NCI-H1092 (cell line): ENCODE measurements at places on chromosomes 2 and 18.

DNA sequence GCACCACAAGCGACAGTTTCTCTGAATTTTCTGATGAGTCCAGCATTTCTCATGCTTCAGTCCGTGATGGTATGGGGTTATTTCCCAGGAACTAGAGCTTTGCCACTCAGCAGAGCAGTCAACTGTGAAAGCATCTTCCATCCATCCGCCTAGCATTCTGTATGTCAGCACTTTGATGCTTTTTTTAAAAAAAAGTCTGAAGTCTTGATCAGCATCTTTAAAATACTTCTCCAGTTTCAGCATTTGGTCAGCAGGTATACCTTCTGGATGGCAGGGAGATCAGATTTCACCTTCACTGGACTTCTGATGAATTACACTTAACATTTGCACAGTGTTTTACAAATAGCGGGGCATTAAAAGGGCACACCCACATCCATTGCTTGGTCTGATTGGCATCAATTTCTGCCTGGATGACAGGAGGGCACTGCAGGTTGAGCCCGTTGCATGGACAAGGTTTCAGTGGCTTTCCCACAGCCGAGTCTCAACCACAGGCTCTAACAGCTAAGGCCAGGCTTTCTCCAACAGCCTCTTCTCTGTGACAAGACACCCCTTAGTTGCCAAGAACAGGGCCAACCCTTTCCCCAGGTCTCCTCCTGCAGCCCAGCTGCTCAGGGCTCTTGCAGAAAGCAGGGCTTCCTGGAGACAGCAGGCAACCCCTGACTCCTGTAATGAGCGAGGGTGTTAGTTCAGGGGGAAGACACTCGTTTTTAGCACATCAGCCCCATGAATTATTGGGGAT is 54.0 kb downstream of the EMILIN2 start:
- no peak for DNase-seq

DNA sequence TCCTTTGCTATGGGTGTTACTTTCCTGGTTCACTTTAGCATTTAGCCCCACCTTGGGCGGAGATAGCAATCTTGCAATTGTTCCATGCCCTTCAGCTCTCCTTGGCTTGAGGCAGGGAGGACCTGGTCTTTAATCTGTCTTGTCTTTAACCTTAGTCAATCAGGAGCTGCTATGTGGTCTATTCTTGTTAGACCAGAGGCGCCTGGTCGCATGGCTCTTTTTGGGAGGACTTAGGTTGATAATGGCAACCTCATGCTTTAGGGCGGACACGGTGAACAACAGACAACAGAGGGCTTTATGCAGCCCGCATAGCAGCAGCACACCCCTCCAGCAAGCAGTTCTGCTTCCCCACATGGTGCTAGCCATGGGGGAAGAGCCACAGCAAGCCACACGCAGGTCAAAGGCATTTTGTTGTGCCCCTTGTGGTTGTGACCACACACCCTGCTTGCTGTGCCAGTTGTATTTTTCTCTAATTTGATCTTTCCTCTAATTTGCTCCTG is 17.7 kb upstream of the ZDBF2 start:
- no peak for DNase-seq

DNA sequence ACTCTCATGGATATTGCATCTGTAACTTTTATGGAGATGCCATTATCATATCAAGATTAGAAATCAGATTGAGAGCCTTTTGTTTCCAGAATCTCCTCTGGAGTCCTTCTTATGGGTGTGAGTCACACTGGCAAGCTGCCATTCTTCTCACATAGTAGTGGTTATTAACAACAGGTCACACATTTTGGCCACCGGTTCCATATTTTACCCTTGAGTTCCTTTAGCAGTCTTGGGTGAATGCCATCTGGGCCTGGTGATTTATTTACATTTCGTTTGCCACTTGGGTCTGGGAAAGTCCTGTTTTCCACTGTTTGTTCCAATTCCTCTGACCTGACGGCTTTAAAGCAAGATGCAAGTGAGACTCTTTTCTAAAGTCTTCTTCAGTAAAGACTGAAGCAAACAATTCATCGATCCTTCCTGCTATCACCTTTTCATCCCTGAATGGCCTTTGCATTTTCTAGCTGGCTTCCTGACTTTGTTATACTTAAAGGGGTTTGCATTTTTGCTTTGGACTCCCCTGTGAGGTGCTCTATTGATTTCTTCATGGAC is 80.5 kb upstream of the CAVIN2 start:
- peak; percentile 33 for DNase-seq

- DNase-seq: no peak
Observed at GRCh38 chr2:58925676-58926081, 684.6 kb upstream of the FANCL start.

DNA sequence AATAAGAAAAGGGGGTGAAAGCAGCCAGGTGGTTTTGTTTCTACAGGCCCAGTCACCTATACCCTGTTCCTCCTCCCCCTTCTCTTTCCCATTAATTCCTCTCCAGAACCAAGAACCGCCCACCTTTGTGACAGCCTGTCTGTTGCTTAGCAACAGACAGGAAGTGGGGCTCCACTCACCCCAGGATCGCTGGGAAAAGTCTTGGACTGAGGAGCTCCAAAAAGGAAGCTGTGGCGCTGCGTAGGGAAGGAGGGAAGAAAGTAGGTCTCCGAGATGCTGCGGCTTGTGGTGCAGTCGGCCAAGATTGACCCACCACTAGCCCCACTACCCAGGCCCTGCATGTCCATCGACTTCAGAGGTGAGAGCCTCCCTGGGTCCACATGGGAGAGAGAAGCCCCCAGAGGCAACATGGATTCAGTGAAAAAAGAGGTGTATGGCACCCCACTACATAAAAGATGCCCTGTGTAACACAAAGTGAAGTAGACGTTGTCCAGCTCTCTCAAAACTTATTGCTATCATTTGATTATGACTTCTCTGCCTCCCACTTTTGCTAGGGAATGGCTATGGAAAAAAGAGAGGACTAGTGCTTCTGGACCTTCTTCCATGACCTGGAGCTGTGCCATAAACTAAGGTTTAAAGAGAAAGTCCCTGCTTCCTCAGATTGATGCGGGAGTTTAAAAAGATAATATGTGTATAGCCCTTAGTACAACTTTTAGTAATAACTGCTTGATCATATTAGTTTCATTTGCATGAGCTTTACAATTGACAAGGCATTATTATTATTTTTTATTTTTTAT is at the start of gene FER1L5:
TSS of gene FER1L5 (plus strand) at position 201 of the 797 bp plus-strand sequence. CDS start at position 274, 73 bp downstream.
- DNase-seq: no peak

GRCh38 chr2:217162533-217162932 is 302.7 kb upstream of the TNP1 start:
- DNase-seq: no peak

- DNase-seq: no peak
Observed at GRCh38 chr2:6623746-6624145, 242.0 kb downstream of the CMPK2 start.

- DNase-seq: peak; percentile 14
Observed at GRCh38 chr2:218607436-218608115, at the start of gene PLCD4. Gene PLCD4, plus strand, starts transcription at chr2:218607899. Its CDS starts 7,841 bp downstream, at chr2:218615740.

DNA sequence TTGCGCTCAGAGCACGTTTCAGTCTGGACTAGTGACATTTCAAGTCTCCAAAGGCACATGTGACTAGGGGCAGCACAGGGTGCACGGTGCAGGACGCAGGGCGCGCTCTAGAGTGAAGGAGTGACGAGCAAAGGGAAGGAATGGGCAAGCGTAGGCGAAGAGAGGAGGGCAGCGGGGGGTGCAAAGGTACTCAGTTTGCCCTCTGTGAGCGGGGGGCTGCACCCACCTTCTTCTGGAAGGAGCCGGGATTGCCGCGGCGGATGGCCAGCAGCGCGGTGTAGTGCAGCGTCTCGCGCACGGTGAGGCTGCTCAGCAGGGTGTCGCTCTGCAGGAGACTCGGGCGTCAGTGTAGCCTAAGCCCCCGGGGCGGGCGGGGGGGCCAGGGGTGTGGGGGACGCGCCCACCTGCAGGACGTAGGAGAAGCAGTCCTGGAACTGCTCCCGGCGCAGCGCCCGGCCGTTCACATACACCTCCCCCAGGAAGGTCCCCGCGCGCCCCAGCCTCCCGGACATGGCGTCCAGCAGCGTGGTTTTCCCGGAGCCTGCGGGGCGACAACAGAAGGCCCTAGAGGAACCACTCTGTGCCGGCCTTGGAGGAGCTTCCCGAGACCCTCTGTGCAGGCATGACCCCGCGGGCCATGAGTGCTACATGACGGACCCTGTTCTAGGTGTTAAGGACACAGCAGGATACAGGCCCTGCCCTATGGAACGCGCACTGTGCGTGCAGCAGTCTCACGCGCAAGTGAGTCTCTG is 6.9 kb downstream of the ABCG5 start:
- no peak for DNase-seq

- peak; percentile 28 for DNase-seq
Observed at GRCh38 chr2:60549238-60549927, 4.1 kb downstream of the BCL11A start.

DNA sequence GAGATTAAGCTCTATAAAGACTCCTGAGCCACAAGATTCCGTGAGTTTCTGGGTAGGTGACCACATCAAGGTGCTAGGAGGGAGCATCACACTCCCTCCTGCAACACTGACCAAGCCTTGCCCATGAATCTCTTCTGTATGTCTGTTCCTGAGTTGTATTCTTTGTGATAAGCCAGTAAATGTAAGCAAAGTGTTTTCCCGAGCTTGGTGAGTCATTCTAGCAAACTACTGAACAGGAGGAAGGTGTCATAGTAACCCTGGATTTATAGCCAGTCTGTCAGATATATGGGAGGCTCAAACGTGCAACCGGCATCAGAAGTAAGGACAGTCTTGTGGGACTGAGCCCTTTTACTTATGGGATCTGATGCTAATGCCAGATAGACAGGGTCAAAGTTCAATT is 346.1 kb upstream of the KYNU start:
- no peak for DNase-seq

DNA sequence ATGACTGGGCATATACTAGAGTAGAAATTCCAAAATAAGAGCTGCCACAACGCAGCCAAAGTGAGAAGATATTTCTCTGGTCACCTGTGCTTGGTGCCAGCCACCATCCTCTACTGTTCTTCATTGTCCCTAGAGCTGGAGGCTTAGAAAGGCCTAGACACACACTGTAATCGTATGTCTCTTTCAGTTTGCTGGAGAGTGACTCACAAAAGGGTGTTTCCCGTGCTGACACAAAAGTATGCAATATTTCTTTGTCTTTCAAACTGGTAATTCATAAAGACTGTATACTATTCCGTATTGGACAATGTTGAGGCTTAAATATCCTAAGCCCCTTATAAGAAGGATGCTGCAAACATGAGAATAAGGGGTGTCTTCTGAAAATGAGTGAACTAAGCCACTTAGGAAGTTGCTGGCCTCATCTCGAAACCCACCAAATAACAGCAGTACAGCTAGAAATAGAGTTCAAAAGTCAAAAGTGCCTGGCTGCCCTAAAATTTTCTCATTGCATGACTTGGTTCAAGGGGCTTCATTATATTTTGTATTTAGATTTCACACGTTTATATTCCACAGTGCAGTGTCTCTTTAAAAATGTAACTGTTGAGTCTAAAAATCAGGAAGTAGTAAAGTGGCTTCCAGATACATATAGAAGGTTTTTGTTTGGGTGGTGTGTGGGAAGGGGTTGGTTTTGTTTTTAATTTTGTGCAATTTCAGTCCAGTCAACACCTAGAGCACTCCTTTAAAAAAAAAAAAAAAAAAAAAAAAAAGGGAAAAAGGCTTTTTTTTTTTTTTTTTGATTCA is 601.1 kb downstream of the ARHGAP15 start:
- no peak for DNase-seq

GRCh38 chr18:62450546-62451410 is 72.0 kb upstream of the ZCCHC2 start:
- peak; percentile 63 for DNase-seq

DNA sequence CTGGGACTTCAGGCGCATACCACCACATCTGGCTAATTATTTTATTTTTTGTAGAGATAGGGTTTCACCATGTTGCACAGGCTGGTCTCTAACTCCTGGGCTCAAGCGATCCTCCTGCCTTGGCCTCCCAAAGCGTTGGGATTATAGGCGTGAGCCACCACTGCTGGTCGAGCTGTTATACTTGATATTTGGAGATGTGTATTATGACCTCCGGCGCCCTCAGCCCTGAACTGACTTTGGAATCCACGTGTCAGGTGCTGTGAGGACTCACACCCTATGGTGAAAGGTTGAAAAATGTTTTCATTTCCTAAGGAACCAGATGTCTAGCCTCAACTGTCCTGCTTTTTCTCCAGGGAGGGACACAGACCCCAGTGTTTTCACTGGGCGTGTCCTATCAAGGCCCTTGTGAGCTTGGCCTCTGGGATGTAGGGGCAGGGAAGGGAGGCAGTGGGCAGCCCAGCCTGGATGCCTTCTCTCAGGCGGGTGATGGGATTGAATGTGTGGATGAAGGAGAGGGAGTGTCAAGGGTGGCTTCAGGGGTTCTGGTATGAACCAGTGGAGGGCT is 56.4 kb upstream of the HAAO start:
- no peak for DNase-seq

DNA sequence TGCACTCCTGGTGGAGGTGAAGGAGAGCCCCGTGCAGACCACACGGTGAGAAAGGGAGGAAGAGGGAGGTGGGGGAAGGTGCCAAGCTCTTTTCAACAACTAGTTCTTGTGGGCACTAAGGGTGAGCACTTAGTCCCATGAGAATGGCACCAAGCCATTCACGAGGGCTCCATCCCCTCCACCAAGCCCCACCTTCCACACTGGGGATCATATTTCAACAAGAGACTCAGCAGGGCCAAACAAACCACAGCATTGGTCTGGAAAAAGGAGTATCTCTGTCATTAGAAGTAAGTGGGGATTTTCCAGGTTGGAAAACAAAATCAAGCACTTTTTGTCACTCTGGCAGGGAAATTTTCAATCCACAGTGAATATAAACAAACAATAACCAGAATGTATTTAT is 38.4 kb downstream of the ZAP70 start:
- DNase-seq: no peak

DNA sequence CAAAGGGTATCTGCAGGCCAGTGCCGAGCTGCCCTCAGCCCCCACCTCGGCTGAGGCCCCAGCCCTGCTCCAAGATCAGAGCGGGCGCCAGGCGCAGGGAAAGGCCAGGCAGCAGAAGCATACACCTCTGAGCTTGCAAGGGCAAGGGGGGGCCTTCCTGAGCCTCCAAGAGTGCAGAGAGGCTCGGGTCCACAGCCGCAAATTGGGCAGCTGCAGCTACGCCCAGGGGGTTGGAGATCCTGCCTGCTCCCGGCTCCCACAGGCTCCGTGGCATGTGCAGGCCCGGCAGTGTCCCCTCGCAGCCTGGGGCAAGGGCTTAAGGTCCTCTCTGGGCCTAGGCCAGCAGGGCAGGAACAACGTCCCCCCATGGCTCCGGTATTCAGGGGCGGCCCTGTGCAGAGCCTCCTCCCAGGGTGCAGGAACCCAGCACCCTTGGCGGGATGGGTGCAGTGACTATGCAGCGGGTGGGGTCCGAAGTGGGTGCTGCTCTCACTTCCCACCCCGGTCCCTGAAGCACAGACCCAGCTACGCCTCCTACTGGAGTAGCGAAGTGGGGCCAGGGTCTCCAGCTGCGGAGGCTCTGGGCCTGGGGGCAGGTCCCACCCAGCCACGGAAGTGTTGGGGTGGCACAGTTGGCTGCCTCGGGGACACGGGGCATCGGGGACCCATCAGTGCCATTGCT is 120.2 kb upstream of the TMEFF2 start:
- no peak for DNase-seq

GRCh38 chr2:144570566-144570965 is 50.6 kb upstream of the ZEB2 start:
- DNase-seq: no peak

- DNase-seq: no peak
Observed at GRCh38 chr2:113266431-113266830, 12.3 kb downstream of the PAX8 start.
